Fibroblast of the aortic adventitia (primary cell): ENCODE measurements at places on chromosomes 2 and 18. TPM values are rescaled to one million over a fixed set of nuclear protein-coding genes. Genes with fewer than 3 reads are reported as not detected.

The EFEMP1 gene
- 652 and 1,009 TPM in 2 replicates for total RNA-seq

The DPP10 gene
- not detected in 2 replicates for total RNA-seq

GRCh38 chr18:58258692-58259342 is 214.8 kb downstream of the NEDD4L start:
- DNase-seq: no peak

DNA sequence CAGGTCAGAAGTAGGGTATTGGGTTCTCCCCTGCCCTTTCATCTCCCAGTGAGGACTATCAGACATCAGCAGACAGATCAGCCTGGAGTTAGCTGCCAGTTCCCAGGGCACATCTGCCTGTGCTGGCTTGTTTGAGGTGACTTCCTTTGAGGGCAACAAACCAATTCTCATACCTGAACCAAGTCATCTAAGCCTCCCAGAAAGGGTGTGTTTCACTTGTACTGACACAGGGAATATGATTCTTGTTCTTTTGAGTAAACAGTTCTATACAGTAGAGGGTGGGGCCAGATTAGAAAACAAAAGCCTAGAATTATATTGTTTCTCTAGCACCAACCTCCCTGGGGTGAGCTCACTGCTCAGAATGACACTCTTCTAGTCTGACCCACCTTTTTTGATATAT is 591.9 kb downstream of the SLC4A3 start:
- no peak for DNase-seq

The SLC38A11 gene
- 0.45 TPM in 1 of 2 replicates, not detected in the other for total RNA-seq

- DNase-seq: peak; percentile 15
Measured at GRCh38 chr2:240435948-240436682, 652 bp downstream of the GPC1 start.

The SKOR2 gene
- not detected in 2 replicates for total RNA-seq

GRCh38 chr2:27162151-27163121 is 13.6 kb downstream of the TCF23 start:
- peak; percentile 22 for DNase-seq

The SLC9A4 gene
- not detected in 2 replicates for total RNA-seq

DNA sequence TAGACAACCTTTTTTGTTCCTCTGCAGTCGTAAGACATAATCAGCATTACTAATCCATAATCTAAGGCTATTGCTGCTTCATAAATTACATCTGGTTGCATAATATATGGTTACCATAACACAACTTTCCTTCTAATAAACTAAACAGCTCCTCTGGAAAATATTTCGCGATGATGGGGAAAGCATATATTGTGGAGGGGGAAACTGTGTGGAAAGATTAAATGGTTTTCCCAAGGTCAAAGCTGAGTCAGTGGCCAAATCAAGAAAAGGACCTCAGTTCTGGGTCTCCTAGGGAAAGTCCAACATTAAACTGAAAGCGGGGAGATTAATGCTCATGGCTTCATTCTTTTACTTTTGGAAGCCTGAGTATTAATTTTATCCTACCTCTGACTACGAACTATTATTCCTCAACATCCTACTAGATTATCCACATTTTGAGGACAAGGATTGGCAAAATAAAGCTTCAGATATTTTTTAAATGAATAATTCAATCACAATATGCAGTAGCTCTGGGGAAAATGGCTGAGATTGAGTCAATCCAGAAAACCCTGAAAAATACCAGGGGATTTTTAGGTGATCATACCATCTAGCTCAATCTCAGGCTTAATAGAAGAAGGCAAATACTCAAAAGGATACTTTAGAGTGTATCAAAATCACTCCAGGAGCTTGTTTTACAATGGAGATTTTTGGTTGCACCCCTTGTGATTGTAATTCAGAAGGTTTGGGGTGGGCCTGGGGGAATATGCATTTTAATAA is 33.8 kb upstream of the STK17B start:
- no peak for DNase-seq

GRCh38 chr2:174699993-174700766 is 64.1 kb downstream of the CHRNA1 start:
- peak; percentile 73 for DNase-seq

The UGT1A5 gene
- total RNA-seq: not detected in 2 replicates

DNA sequence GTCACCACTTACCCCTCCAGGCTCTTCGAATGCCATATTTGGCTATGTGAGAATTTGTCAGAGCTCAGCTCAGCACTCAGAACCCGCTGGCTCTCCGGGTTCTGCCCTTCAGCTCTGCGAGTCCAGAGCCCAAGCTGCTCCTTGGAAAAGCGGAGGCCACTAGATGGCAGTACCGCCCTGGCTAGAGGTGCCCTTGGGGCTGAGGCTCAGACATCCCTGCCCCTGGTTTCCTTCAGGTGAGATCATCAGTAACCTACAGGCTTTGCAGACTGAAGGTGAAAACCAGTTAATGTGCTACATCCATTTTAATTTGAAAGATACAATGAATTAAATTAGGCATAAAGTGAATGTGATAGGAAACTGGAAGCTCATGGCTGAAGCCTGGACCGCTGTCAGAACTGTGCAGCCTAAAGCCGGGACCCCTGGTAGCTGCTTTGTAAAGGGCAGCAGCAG is 285.6 kb downstream of the AGAP1 start:
- peak; percentile 65 for DNase-seq

DNA sequence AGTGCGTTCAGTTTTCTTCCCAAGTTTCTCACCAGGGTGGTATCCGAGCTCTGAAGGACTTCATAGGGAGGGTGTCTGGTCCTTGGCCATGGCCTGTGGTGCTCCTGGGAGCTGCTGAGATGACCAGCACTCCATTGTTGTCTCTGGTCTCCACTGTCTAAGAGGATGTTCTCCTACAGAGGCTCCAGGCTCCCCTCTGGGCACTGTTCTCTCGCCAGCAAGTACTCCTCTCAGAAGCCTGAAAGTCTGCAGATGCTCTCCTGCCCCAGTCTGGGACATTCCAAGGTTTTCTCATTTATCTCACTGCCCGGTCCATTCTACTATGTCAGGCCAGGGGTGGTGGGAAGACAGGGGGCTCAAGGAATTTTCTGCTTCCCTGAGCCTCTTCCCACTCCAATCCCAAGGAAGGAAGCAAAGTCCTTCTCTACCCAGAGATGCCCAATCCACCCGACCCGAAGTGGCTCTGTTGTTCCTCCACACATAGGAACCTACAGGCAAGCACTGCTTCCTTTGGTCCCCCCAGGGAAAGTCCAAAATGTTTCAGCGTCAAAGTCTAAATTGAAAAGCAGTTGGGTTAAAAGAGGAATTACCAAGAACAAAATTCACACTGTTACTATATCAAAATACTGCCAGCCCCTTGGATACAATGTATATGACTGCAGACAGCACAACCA is 110.5 kb downstream of the GYPC start:
- no peak for DNase-seq

GRCh38 chr18:50666536-50666935 is 106.6 kb downstream of the MAPK4 start:
- no peak for DNase-seq

GRCh38 chr2:108858894-108859293 is 72.3 kb downstream of the CCDC138 start:
- DNase-seq: no peak

The EFHD1 gene
- 0.45 and 0.49 TPM in 2 replicates for total RNA-seq

DNA sequence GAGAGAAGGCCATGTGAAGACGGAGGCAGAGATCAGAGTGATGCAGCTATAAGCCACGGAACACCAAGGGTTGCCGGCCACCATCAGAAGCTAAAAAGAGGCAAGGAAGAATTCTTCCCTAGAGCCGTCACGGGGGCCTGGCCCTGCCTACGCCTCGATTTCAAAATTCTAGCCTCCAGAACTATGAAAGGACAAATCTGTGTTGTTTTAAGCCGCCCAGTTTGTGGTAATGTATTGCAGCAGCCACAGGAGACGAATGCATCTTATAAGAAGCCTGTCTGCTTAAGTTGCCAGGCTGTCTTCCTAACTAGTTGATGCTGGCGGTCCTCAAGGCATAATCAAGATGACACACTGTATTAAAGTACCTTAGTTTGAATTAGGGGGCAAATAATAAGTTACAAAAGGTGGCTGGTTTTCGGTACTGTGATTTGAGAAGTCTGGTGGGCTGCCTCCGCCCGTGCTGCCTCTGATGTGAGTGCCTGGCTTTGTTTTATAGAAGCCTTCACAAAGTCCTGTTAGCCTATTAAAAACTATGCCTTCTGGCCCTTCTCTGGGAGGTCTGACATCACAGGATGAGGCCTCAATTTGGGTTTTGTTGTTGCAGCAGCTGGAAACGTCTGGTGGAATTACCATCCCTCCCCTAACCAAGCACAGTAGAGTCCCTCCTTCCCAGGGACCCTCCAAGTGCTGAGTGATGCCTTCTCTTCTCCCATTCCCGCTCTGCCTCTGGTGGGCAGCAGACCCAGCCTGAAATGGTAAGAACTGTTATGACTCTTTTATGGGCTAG is 53.6 kb downstream of the SRD5A2 start:
- peak; percentile 4 for DNase-seq

DNA sequence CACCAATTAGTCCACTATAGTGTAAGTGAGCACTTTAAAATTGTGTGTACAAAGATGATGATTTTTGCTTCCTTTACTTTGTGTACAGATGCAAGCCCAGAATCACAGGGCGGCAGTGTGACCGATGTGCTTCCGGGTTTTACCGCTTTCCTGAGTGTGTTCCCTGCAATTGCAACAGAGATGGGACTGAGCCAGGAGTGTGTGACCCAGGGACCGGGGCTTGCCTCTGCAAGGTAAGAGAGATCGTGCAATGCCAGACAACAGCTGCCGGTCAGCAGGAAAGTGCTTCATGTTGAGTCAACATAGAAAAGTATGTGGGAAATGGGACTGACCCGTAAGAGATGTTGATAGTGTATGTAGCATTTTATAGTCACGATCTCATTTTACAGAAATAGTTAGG is 156.8 kb upstream of the TTC39C start:
- DNase-seq: no peak

The MTHFD2 gene
- 38.7 and 254 TPM in 2 replicates for total RNA-seq

DNA sequence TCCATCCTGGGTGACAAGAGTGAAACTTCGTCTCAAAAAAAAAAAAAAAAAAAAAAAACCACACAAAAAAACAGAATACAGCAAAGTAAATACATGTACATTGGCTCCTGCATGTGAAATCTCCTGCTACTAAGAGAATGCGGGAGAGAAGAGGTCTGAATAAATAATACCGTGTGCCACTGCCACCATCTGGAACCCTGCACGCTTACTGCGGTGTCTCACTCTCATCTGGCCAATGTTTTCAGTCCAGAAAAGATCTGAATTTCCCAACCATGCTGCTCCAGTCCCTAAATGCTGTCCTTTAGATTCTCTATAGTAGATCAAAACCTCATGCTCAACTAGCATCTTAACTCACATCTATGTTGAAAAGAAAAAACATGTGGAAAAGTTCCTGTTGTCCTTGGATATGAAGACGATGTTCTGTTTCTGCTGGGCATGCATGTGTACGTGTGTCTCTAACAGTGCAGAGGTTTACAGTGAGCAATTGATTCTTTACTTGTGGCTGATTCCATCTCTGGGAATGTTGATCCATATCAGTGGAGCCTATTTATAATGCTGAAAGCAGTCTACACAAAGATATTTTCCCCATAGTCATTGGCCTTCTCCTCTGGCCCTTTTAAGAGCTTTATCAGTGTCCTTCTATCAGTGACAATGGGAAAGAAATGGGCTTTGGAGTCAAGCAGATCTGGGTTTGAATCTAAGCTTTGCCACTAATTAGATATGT is 11.9 kb downstream of the STON1 start:
- DNase-seq: no peak
